Fibroblast of the aortic adventitia (primary cell): ENCODE measurements at places on chromosomes 2 and 18. TPM values are rescaled to one million over a fixed set of nuclear protein-coding genes. Genes with fewer than 3 reads are reported as not detected.

The GKN1 gene
- not detected in 2 replicates for total RNA-seq

The TRIP12 gene
- 151 and 210 TPM in 2 replicates for total RNA-seq

The RGPD4 gene
- 0.16 TPM in 1 of 2 replicates, not detected in the other for total RNA-seq

The TPO gene
- not detected in 2 replicates for total RNA-seq
